Breast epithelium (tissue), 4 donors: ENCODE measurements at places on chromosomes 1 and 21.

GRCh38 chr1:109677459-109677858 lies 9.6 kb downstream of the GSTM2 start:
- H3K4me1 ChIP-seq: no peaks in the 10 kb centered on the region
- no peaks in the 10 kb centered on the region for H3K36me3 ChIP-seq
- H3K4me3 ChIP-seq: no peak overlapping the region
- H3K27ac ChIP-seq: no peak overlapping the region
- H3K27me3 ChIP-seq: no peaks in the 10 kb centered on the region

GRCh38 chr1:51600529-51600928 lies 16.4 kb upstream of the OSBPL9 start:
- no peak overlapping the region for H3K4me3 ChIP-seq
- H3K27me3 ChIP-seq: no peaks in the 10 kb centered on the region
- DNase-seq: no peak
- H3K4me1 ChIP-seq: peaks cover 5% of the 10 kb centered on the region

GRCh38 chr1:162878000-162878596 lies 17.1 kb upstream of the CCDC190 start:
- no peaks in the 10 kb centered on the region for H3K36me3 ChIP-seq
- H3K4me3 ChIP-seq: no peak overlapping the region
- no peaks in the 10 kb centered on the region for H3K4me1 ChIP-seq
- DNase-seq: peak; percentile 25
- no peak overlapping the region for H3K27ac ChIP-seq

GRCh38 chr1:85153149-85153891 lies 47.5 kb downstream of the SYDE2 start:
- no peaks in the 10 kb centered on the region for H3K36me3 ChIP-seq
- no peak overlapping the region for H3K27ac ChIP-seq
- no peaks in the 10 kb centered on the region for H3K4me1 ChIP-seq
- no peaks in the 10 kb centered on the region for H3K27me3 ChIP-seq

DNA sequence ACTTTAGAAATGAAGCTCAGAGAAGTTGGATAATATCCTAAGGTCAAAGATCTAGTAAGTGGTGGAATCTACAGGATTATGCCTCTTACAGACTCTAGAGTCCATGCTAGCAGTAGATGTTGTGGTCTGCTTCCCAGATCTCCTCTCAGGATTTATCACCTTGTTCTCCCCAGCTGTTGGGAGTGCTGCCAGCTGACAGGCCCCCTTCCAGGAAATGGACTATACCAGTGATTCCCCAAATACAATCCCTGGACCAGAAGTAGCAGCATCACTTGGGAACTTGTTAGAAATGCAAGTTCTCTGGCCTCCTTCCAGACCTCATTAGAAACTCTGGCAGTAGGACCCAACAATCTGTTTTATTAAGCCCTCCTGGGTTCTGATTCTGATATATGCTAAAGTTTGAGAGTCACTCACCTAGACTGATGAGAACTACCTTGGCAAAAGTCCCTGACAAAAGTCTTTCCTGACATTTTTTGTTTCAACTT lies 24.5 kb upstream of the NTNG1 start:
- H3K4me3 ChIP-seq: no peak overlapping the region
- no peaks in the 10 kb centered on the region for H3K4me1 ChIP-seq
- no peak overlapping the region for H3K27ac ChIP-seq
- H3K27me3 ChIP-seq: peaks cover 5% of the 10 kb centered on the region
- no peak for DNase-seq
